CD4-positive, alpha-beta T cell treated with Interleukin-17A for 1 hour (primary cell): ENCODE measurements at places on chromosomes 3 and 15.

- no peak for DNase-seq
Observed at GRCh38 chr3:78004571-78004970, 964.7 kb downstream of the ROBO2 start.

- DNase-seq, result no peak
Observed at GRCh38 chr15:23629234-23629805, 18.3 kb downstream of the MAGEL2 start.

- no peak for DNase-seq
Observed at GRCh38 chr3:73848173-73848906, 223.6 kb upstream of the PDZRN3 start.

DNA sequence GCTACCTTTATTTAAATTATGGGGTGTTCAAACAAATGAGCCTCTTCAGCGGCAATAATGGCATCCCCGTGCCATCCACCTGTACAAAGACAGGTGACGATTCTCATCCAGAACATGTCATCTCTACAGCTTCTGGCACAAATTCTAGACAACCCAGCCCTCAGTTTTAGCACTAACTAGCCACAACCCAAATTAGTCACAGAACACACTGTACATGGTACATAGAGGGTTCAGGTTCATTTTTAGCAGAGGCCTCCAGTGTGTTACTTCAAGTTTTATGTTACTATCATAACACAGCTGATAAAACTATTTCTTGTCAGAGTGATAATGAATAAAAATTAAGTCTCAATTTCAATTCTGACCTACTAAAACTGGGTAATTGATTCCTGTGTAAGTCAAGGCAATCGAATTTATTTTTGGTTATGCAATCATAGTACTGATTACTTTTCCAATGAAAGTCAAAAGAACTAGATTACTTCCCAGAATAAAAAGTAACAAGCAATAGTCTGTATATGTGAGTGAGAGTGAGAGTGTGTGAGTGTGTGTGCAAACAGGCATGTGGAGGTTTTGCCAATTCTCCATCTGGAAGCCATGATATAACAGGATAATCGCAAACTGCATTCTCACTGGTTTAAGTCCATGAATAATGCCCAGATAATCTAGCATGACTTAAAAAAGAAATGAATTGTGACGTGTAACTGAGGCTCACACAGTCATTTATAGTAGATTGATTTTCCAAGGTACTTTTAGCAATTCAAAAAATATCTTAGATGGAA is 37.4 kb downstream of the SHQ1 start:
- DNase-seq, result no peak

- DNase-seq, result peak; percentile 98
Observed at GRCh38 chr3:69051756-69052471, at the start of gene TMF1. Gene TMF1, minus strand, starts transcription at chr3:69052333. Its CDS starts 247 bp downstream, at chr3:69052086.

- DNase-seq, result no peak
Observed at GRCh38 chr15:32034106-32034505, 3.8 kb downstream of the CHRNA7 start.

DNA sequence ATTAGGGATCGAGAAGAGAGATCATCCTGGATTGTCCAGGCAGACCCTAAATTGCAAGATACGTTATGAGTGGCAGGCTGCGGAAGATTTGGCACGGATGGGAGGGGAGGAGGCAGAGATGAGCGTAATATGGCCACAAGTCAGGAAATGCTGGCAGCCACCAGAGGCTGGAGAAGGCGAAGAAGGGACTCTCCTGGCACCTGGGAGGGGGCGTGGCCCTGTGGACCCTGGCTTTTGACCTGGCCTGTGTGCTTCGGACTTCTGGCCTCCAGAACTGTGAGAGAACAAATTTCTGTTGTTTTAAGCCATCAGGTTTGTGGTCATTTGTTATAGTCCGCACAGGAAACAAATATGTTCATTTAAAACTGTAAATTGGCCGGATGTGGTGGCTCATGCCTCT is 31.9 kb upstream of the IGF1R start:
- DNase-seq, result no peak

DNA sequence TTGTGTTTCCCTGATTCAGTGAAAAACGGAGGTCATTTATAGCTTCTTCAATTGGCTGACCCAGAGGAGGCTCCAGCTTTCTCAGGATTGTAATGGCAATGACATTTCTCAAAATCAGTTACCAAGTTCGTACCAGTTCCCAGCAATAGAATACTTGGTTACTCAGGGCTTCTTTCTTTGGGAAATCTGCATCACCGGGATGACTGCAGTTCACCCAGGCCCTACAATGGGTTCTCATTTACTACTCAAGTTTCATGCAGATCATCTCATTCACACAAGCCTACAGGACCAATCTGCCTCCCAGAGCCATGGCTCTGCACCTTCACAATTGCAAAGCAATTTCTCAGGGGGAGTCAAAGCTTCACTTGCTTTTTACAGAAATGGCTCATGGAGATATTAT is 109.6 kb downstream of the FHIT start:
- no peak for DNase-seq

DNA sequence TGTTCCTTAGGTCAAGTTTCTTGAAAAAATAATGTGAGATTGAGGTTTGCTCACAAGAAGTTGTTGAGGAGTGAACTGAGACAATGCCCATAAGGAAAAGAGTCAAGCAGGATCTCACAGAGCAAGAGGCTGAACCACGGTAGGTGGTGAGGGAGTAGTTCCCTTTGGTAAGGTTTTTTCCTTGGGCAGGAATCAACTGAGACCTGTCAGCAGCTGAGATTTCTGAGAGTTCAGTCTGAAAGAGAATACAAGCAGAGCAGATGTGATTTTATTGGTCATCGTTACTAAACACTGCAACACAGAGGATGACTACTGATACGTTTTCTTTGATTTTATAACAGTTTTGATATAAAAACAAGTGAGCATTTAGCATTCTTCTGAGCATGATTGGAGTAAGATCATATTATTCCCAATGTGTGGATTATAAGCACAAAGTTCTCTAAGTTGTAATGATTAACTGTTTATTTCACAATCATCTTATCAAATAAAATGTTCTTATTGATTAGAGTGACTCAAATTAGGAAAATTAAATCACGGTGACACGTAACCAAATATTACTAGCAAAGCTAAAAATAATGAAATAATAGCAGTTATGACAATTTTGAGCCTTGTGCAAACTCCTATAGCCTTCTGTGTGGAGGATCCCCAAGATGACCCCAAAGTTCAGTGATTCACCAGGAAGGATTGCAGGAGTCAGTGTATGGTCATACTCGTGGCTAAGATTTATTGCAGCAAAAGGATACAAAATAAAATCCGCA is 346.2 kb upstream of the ZNF717 start:
- DNase-seq, result no peak

- DNase-seq, result no peak
Observed at GRCh38 chr3:30894521-30895251, at the start of gene GADL1. Gene GADL1, minus strand, starts transcription at chr3:30894661. Its CDS starts 47 bp downstream, at chr3:30894614.

GRCh38 chr15:36911322-36911944 is 188.9 kb downstream of the MEIS2 start:
- no peak for DNase-seq

- DNase-seq, result no peak
Observed at GRCh38 chr3:172096881-172097420, 57.6 kb downstream of the FNDC3B start.

DNA sequence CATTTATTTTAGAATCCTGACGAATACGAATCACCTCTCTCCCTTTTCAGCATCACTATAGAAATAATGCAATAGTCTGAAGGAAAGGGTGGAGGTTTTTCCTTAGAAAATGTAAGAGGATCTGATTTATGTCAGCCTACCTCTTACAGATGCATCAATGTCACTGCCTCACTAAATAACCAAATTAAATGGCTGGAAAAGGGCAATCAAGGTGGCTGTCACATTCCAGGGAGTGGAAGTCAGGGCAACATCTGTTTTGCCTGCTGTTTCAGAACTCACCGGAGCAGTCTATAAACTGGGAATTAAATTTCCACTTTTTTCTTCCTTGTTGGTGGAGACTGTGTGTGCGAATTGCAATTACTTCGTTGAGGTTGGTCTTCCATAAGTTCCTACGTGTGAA is 299.3 kb upstream of the PDZRN3 start:
- no peak for DNase-seq

DNA sequence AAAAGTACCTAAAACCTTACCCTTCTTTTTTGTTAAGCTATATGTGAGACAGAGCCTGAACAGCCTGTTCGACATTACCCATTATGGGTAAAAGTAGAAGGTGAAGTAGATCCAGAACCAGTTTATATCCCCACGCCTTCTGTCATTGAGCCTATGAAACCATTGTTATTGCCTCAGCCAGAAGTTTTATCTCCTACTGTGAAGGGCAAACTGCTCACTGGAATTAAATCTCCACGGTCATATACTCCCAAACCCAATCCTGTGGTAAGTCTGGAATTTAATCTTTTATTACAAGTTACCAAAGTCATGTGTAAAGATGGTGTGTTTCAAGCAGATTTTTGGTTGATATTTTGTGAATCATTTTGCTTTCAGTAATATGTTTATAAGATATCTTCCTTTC is 47.1 kb upstream of the MAPKBP1 start:
- DNase-seq, result no peak

DNA sequence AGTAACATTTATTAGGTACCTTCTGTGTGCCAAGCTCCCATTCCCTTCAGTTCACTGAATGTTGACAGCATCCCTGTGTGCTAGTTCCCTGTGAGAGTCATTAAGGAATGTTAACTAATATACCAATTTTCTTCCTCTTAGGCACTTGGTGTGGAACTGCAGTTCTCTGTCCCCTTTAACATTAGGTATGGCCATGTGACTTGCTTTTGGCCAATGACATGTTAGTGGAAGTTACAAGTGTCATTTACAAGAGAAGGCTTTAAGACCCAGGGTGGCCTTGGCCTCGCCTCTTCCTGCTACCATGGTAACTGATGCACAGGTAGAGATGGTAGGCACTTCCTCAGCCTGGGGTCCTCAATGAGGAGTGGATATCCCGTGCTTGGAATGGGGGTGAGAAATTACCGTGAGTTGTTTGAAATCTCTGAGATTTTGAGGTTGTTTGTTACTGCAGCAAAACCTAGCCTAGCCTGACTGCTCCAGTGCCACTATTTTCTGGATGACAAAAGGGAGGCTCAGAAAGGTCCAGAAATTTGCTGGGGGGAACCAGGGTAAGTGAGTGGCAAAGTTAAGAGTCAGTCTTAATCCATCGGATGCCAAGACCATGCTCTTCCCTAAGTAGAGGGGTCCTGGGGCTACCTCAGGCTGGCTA is 21.2 kb upstream of the LINGO1 start:
- no peak for DNase-seq

DNA sequence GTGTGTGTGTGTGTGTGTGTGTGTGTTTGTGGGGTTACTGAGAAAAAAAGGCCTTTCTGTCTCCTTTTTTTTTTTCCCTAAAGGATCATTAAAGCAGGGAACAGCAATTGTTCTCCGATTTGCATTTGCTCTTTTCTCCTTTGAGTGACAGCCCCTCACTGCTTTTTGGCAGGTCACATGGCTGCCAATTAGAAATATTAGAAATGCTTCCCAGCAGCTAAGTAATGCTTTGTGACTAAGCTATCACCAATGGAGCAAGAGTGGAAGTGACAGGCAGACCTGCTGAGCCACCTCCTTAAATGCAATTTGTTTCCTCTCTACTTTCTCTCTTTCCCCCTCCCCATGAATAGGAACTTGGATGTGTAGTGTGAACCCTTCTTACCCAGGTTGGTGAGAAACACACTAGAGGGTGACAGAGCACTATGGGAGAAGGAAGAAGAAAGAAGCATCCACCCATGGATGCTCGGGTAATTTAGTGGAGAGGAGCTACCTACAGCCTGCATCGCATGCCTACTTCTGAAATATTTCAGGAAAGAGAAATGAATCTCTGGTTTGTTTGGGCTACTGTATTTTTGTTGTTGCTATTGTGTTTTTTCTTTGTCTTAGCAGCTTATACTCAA is 165.2 kb upstream of the PDZRN3 start:
- DNase-seq, result no peak

- no peak for DNase-seq
Observed at GRCh38 chr3:33758281-33758680, 40.1 kb upstream of the PDCD6IP start.

DNA sequence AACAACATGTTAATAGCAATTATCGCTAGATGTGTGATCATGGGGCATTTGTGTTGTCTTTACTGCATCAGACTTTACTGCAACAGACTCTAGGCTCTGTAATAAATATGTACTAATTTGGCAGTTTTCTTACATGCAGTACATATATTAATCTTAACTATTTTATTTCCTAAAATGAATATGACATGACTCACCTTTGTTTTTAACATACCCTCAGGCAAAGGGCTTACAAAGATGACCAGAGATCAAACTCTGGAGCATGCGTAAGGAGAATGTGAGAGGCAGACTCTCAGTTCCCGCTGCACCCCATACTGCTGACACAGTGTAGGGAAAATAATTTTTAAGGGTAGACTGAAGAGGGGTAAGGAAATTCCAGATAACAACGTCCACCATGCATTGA is 7.2 kb upstream of the FAM174B start:
- no peak for DNase-seq

GRCh38 chr15:87577336-87577735 is 679.2 kb downstream of the NTRK3 start:
- no peak for DNase-seq

DNA sequence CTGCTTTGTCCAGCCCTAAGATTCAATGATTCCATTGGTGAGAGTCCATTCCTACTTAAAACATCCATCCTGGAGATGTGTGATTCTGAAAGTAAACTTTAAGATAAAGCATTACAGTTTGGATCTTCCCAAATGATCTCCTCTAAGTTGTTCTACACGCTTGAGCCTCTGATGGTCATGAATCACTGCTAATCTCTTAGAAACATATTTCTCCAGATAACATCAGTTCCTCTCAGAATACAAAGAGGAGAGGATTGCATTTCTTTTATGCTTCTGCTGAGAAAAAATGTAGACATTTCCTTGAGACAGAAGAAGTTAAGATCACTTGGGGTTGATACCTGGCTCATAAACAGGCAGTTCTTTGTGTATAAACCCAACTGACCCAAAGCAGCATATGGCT is 281.2 kb upstream of the DPH6 start:
- DNase-seq, result no peak

DNA sequence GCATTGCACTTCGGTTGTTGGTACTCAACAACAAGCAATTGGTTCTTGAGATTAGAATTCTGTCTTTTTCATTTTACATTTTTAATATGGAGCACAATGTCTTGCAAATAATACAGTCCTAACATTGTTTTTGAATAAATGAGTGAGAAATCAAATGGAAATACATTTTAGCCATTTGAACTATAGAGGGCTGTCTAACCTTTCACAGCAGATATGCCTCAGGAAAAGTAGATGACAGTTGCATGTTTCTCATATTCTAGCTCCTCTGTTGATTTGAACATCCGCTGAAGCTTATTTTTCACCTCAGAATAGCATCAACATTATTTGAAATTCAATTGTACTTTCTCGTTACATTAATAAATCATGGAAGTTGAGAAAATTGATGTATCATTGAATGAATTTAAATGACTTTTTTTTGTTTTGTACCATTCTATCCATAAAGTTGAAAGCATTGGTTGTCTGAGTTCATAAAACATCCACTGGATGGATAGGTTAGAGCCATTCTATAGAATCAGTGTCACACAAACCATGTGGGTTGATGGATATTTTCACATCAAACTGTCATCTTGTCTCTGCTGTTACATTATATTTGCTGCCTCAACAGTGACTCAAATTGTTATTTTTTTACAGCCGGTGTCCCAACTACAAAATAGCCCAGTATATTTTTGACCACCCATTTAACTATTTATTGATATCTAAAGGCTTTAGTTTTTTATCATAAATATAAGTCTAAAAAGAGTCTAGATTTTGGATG is 928.3 kb downstream of the NSUN3 start:
- no peak for DNase-seq
